ENCODE measurements at places on chromosomes 11 and 22.
A peak's percentile ranks its signal among the peaks of the same experiment; 100 is the strongest.

DNA sequence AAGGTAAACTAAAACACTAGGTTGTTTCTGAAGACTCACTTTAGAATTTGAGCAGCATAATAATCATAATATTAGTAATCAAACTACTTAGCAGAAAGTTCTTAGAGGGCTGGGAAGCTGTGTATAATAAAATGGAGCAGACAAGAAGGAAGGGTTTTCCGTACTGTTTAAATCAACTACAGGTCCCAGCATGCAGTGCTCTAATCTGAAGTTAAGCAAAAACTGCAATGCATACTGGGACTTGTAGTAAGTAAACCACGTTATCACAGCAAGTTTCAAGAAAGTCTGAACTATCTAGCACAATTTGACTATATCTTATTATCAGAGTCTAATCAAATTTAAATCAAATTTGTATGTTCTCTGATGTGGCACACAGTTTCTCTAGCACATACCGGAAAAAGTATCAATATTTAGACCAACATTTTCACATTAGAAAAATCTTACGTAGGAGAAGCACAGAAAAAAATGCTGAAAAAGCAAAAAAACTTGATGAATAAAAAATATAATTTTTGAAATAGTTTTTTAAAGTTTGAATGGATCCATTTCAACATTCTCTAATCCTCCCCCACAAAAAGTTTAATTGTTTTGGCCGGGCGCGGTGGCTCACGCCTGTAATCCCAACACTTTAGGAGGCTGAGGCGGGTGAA lies 8.2 kb downstream of the PHF21A start:
- no peak overlapping the region for H3K4me3 ChIP-seq
- H3K4me1 ChIP-seq = peaks cover 47% of the 10 kb centered on the region
- H3K27ac ChIP-seq = no peak overlapping the region

- no peak for DNase-seq
- H3K36me3 ChIP-seq = peaks cover 17% of the 10 kb centered on the region
- peaks cover 6% of the 10 kb centered on the region for H3K4me1 ChIP-seq
- no peak overlapping the region for H3K4me3 ChIP-seq
- peak overlapping the region; percentile 57 for H3K27ac ChIP-seq
Observed at GRCh38 chr22:50278956-50279619, 8.9 kb upstream of the MAPK11 start.

DNA sequence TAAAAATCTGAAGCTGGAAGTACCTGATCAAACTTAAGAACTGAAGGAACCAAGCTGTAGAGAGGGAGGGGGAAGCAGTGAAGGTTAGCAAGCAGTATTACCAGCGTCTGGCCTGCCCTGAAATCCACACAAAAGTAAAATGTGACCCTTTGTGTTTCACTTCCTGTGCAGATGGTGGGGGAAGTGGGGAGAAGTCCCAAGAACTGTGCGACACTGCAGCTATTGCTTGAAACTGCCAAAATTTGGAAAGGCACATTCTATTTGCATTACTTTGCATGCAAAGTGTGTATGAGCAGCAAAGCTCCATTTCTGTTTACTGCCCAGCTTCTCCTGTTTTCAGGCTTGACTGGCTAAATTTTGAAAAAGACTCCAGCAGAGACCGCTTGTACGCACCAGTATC lies 72.1 kb upstream of the BMAL1 start:
- no peaks in the 10 kb centered on the region for H3K27me3 ChIP-seq
- no peak for DNase-seq
- no peak overlapping the region for H3K27ac ChIP-seq
- peaks cover 1% of the 10 kb centered on the region for H3K36me3 ChIP-seq

GRCh38 chr11:91946397-91946951 lies 278.1 kb upstream of the FAT3 start:
- H3K4me3 ChIP-seq = no peak overlapping the region
- H3K4me1 ChIP-seq = peaks cover 26% of the 10 kb centered on the region
- no peak for DNase-seq
- H3K27ac ChIP-seq = peak overlapping the region; percentile 55
- H3K36me3 ChIP-seq = no peaks in the 10 kb centered on the region

DNA sequence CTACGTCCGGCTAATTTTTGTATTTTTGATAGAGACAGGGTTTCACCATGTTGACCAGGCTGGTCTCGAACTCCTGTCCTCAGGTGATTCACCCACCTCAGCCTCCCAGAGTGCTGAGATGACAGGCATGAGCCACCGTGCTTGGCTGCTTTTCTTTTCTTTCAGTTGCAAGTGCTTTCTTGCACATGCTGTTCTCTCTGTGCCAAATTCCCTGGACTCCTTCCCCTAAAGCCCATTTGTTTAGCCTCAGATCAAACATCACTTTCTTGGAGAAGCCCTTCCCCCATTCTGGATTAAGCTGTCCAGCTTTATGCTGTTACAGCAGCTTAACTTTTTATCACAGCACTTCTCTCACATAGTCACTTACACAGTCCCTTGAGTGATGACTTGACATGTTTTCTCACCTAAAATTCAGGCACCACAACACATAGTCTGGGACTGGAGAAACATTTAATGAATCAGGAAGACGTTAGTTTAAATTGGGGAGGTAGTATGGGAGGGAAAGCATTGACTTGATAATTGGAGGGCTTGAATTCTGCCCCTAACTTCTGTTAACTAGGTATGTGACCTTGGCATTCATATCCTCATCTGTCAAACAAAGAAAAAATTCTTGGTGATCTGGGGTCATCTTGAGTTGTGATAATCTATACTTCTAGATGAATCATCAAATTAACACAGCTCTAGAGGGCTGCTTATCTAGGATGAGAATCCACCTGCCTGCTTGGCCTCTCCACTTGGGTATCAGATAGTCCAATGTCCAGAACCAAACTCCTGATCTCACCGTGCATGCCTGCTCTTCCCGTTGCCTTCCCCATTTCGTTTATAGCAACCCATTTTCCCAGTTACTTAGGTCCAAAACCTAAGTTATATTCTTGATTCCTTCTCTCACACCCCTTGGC lies 18.4 kb downstream of the ACO2 start:
- no peak overlapping the region for H3K4me3 ChIP-seq
- peak; percentile 1 for DNase-seq
- peak overlapping the region; percentile 19 for H3K27ac ChIP-seq
- no peaks in the 10 kb centered on the region for H3K27me3 ChIP-seq
- peaks cover 36% of the 10 kb centered on the region for H3K4me1 ChIP-seq

- no peak overlapping the region for H3K27ac ChIP-seq
- no peaks in the 10 kb centered on the region for H3K27me3 ChIP-seq
- no peak for DNase-seq
- peaks cover 44% of the 10 kb centered on the region for H3K4me1 ChIP-seq
- no peak overlapping the region for H3K4me3 ChIP-seq
- H3K36me3 ChIP-seq = no peaks in the 10 kb centered on the region
Observed at GRCh38 chr11:86676010-86676409, 3.6 kb upstream of the ME3 start.

DNA sequence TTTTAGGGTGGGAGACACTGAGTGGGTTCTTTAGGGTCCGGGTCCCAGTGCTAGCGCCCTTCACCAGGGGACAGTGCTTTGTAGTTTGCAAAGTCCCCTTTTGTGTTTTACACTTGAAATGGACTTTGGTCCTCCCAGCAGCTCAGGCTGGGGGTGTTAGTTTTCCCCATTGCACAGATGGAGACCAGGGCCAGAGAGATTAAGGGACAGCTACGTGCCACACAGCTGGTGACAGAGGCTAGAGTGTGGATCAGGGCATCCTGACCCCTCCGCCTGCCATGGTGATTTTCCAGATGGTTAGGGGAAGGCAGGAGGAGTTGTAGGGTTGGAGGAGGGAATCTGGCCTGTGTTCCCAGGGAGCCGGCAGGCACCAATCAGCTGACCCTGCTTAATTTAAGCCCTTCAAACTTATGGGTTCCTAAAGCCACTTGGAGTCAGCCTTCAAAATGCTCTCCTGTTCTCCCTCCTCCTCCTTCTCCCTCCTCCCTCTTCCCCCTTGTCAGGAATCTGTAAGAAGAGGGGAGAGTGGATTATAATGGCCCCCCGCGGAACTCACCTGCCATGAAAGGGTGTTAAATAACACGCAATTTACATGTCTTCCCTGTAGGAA lies 22.5 kb upstream of the MPPED1 start:
- DNase-seq = no peak
- no peak overlapping the region for H3K27ac ChIP-seq
- peaks cover 3% of the 10 kb centered on the region for H3K4me1 ChIP-seq
- H3K27me3 ChIP-seq = peaks cover 49% of the 10 kb centered on the region
- peaks cover 1% of the 10 kb centered on the region for H3K36me3 ChIP-seq
- no peak overlapping the region for H3K4me3 ChIP-seq

- H3K27ac ChIP-seq = no peak overlapping the region
- H3K27me3 ChIP-seq = no peaks in the 10 kb centered on the region
- peaks cover 28% of the 10 kb centered on the region for H3K4me1 ChIP-seq
- H3K4me3 ChIP-seq = no peak overlapping the region
- no peak for DNase-seq
Observed at GRCh38 chr11:61140416-61140815, 20.8 kb downstream of the VPS37C start.

GRCh38 chr11:34647532-34647931 lies 26.6 kb downstream of the EHF start:
- H3K4me3 ChIP-seq = no peak overlapping the region
- no peaks in the 10 kb centered on the region for H3K36me3 ChIP-seq
- H3K27ac ChIP-seq = no peak overlapping the region
- no peaks in the 10 kb centered on the region for H3K27me3 ChIP-seq

DNA sequence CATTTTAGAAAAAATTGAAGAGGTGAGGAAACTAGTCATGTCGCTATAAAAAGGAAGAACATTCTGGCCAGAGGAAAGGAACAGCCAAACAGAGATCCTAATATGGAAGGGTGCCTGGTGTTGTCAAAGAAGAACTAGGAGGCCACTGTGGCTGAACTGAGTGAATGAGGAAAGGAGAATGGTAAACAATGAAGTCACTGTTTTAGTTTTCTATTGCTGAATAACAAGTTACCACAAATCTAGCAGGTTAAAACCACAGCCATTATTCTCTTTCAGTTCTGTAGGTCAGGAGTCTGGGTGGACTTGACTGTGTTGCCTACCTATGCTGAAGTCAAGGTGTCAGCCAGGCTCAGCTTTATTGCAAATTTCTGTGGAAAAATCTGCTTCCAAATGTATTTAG lies 549.3 kb upstream of the CCDC90B start:
- H3K36me3 ChIP-seq = no peaks in the 10 kb centered on the region
- H3K27ac ChIP-seq = no peak overlapping the region
- no peak overlapping the region for H3K4me3 ChIP-seq
- no peaks in the 10 kb centered on the region for H3K4me1 ChIP-seq

- H3K27ac ChIP-seq = no peak overlapping the region
- no peaks in the 10 kb centered on the region for H3K4me1 ChIP-seq
- no peak overlapping the region for H3K4me3 ChIP-seq
Observed at GRCh38 chr11:84825106-84825660, 802.0 kb downstream of the DLG2 start.

DNA sequence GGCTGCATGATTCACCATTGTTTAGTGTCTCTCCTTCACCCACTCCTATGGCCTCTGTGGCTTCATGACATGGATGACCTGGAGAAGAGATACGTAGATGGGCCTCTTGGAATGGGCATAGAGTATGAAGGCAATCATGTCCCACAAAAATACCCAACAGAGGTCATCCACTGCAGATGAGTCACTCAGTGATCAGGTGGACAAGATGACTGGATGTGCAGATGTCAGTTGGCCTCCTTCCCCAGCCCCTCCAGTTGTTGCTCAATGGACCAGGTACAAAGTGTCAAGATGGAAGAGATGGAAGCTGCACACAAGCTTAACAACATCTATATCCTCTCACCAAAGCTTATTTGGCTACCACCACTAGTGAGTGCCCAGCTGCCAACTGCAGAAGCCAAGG lies 41.0 kb upstream of the CLPB start:
- H3K4me3 ChIP-seq = no peak overlapping the region
- peaks cover 44% of the 10 kb centered on the region for H3K27me3 ChIP-seq
- peaks cover 3% of the 10 kb centered on the region for H3K4me1 ChIP-seq
- DNase-seq = no peak
- H3K36me3 ChIP-seq = no peaks in the 10 kb centered on the region

Data from chondrocyte (in vitro differentiated cells).